Retina (tissue), 1 donor: ENCODE measurements at places on chromosomes 2 and 18.

DNA sequence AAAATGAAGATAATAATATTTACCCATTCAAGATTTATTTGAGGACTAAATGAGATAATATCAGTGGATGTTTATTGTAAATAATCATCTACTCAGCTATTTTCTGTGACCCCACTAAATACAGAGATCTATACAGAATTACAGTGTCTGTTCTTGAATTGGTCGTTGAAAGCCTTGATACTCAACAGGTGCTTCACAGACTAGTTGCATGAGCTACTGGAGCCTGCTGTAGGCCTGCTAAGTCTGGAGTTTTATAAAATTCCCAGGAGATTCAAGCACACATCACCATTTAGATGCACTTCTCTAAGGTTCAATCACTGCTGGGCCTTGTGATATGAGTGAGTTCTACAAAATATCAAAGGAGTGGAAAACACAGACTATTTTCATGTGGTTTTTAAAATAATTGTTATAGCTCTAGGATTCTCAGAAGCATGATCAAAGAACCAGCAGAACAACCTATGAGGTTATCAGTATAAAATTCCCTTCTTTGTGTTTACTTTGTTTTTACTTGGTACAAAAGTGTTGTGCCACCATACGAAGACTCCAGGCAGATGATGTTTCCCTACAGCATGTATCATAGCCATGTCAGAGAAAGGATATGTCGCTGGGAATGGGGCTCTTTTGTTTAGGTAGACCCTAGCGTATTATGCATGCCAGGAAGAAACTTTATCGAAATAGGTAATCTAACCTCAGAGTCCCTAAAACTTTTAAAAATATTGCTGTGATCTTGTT is 7.1 kb downstream of the SULT1C4 start:
- no peak for DNase-seq

DNA sequence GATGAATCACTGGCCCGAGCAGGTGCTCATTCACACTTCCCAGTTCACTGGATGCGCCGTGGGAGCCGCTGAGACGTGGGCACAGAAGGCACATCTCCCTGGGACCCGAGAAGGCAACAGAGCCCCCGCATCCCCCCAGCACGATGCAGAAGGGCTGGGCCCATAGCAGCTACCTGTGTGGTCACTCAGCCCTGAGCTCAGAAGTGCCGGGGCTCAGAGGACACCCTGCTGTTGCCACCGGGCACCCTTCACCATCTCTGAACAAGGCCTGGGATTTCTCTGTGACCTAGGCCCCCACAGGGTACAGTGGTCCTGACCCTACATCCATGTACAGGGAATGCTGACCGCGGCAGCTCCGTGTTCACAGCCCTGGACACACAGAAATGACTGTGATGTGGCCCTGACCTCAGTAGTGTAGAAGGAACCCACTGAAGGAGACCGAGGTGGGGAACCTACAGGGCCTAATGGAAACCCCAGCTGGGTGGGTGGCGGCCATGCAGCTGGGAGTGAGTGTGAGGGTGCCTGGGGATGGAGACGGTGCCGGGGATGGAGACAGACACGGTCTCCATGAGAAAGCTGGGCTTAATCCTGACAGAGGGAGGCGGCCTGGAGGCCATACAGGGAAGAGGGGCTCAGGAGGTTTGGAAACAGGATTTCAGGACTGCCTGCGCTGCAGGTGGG is 111.9 kb upstream of the OTOS start:
- no peak for DNase-seq

DNA sequence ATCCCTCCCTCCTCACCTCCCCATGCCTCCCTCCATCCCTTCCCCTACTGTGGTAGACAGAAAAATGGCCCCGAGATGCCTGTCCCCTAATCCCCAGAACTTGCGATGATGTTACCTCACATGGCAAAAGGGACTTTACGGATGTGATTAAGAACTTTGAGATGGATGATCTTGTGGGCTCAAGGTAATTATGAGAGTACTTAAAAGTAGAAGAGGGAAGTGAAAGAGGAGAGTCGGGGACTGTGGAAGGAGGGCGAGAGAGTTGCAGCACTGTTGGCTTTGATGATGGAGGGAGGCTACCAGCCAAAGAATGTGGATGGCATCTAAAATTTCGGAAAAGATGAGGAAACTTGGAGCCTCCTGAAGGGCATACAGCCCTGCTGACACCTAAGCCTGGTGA is 66.5 kb downstream of the AGAP1 start:
- no peak for DNase-seq

DNA sequence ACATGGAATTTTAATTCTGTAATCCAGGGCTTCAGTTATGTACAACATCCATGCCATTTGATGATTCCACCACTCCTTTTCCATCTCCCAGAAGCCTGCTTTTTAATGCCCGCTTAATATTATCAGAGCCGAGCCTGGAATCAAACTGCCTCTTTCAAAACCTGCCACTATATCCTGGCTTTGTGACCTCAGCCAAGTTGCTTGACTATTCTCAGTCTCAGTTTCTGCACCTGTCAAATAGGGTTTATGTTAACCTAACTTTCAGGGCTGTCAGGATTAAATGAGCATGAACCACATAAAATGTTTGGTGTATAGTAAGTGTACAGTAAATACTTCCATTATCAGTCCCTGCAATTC is 108.7 kb downstream of the XRCC5 start:
- DNase-seq = no peak

DNA sequence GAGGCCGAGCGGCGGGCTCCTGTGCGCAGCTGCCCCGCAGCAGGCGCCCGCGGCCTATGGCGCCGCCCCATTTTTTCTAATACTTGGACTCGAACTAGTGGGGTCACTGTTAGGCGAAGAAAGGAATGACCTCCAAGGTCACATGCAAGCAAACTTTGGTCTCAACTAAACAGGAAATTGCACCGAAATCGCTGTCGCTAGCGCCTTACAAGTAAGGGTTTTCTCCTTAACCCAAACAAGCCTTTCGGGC is 339 bp downstream of the ACAA2 start:
- no peak for DNase-seq

DNA sequence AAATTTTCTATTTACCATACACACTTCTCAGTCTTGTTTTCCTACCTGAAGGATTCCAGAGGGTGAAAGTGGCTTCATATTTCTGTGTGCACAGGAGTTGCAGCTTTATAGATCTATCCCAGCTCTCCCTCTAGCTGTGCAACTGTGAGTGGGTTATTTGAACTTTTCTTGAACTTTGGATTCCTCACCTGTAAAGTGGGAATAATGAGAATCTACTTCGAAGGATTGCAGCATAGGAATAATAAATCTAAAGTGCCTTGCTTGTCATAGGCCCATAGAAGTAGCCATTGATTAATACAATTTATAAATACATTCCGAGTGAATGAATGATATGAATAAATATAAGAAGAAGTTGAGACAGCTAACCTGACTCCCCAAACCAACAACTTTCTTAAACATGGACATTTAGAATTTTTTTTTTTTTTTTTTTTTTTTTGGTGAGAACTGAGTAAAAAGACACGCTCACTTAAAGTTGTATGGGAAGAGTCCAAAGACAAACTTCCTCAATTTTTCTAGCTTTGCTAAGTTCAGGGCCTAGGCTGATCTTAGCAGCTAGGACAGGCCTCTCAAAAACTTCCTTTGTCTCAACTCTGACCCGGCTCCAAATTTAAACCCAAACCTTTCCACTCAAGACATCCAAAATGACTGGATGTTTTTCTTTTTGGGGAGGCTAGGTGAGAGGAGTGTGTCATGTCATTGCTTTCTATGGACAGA is 203.3 kb upstream of the FBXO11 start:
- DNase-seq = no peak

DNA sequence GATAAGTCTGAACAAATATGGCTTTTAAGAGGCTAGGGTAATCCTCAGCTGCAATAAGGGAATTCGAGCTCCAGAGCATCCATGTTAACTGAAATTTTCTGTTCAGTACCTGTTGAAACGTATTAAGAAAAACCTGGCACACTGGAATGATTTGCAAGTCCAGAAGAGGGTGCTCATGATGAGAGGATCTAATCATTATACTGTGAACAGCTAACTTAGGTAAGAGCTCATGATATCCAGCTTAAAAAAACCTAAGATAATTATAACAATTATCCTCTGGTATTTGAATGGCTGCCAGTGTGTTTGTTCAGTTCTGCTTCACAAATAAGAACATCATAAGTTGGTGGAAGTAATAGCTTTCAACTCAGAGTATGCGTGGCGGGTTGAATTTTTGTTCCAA is 1118.3 kb upstream of the DDX18 start:
- peak; percentile 25 for DNase-seq

GRCh38 chr2:46804794-46805193 is 110.8 kb downstream of the MCFD2 start:
- DNase-seq = no peak

DNA sequence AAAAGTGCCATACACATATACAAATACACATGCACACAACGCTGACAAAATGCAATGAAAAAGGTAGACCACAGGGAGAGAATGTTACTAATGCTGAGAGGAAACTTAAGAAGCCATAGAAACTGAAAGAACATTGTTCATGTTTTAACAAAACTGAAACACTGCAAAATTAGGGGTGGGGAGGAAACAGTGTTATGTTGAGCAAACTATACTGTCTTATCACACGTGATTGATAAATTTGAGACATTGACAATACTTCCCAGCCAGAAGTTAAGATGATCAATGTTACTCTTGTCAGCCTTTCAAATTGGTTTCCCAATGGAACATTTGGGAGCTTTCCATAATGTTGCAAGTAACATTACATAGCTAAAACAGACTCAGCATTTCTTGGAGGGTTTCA is 165.5 kb downstream of the L3MBTL4 start:
- DNase-seq = no peak

DNA sequence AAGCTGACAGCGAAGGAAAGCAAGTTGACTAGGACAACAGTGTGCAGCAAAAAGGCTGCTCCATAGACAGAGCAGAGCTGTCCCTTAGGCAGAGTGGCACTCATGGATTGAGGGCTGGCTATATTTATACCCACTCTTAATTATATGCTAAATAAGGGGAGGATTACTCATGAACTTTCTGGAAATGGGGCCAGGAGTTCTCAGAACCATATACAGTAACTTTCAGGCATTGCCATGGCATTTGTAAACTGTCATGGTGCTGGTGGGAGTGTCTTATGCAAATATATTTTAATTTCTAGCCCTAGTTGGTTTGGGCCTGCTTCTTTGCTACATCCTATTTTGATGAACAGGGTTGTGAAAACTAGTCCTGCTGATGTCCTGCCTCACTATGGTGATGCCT is 279.5 kb upstream of the MGAT5 start:
- DNase-seq = no peak

DNA sequence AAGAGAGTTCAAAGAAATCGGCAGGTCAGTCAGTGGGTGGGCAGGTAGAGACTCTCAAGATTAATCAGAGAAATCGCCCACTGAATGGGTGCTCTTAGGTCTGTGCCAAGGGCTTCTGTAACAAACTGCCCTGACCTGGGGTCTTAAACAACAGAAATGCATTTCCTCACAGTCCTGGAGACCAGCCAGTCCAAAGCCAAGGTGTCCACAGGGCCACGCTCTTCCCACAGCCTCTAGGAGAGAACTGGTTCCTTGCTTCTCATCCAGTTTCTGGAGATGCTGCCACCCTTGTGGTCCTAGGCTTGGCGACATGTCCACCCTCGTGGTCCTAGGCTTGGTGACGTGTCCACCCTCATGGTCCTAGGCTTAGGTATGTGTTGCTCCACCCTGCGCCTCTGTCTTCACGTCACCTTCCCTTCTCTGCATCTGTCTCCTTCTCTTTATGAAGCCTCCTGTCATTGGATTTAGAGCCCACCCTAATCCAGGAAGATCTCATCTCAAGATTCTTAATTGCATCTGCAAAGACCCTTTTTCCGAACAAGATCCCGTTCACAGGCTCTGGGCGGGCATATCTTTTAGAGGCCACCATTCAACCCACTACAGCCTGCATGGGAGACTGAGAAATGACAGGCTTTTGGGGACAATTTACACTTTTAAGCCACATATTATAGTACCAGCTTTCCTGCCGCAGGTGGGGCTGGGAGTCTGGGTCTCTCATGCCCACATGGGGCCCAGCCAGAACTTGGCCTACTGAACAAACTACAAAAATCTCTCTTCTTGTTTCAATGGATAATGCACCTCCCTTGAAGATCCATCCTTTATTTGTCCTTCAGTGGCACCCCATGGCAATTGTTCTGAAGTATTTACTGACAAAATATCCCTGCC is 161.3 kb downstream of the ASB1 start:
- DNase-seq = no peak

DNA sequence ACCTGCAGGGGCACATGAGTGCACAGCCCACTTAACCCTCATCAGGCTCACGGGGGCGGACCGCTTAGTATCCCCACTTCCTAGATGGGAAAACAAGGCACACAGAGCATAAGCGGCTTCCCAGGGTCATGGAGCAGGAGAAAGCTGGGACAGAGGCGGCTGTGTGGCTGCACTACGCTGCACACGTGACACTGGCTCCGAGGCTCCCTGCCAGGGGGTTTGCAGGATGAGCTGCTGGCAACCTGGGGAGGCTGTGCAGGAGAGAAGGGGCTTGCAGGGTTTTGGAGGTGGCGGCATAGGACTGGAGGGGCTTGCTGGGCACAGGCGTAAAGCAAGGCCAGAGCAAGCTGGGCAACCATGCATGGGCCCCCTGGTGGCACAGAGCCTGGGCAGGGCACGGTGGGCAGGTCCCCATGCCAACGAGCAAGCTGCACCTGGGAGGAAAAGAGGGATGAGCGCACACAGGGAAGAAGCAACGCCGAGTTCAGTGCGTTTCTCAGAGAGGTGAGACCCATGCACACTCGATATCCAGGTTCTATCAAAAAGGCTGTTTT is 268.6 kb downstream of the HDAC4 start:
- DNase-seq = no peak

- no peak for DNase-seq
Measured at GRCh38 chr2:147182260-147182659, 662.6 kb upstream of the ACVR2A start.

- peak; percentile 59 for DNase-seq
Measured at GRCh38 chr2:236162882-236163470, 5.2 kb downstream of the GBX2 start.

GRCh38 chr2:168062054-168062453 is 185.3 kb downstream of the STK39 start:
- DNase-seq = no peak

DNA sequence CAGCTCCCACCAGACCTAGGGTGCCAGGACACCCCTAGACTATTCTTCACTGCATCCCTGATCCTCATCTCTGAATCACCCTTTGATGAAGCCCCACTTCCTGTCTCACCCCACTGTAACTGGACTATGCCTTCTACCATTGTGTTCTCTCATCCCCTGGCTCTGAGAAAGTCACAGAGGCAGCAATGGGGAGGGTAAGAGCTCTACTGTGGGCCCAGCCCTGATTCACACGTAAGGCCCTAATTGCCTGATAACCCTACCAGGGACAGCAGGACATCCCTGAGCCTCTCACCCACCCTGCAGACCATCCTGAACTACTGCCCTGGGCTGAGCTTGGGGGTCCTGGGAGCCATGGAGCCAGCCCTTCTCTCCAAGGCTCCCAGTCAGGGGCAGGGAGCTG is 1.5 kb upstream of the PROM2 start:
- DNase-seq = no peak
